Forelimb muscle (tissue), 1 donor: ENCODE measurements at places on chromosomes 11 and 22. TPM values are rescaled to one million over a fixed set of nuclear protein-coding genes. Genes with fewer than 3 reads are reported as not detected.

The RFPL2 gene
- 0.16 TPM for polyA plus RNA-seq

The CCDC15 gene
- 3.0 TPM for polyA plus RNA-seq

The SPON1 gene
- polyA plus RNA-seq = 18.9 TPM

The WNT11 gene
- polyA plus RNA-seq = 16.6 TPM

The GAB4 gene
- polyA plus RNA-seq = not detected

The SCARF2 gene
- 13.1 TPM for polyA plus RNA-seq

The CYB5R2 gene
- polyA plus RNA-seq = 8.1 TPM

The FZD4 gene
- 26.2 TPM for polyA plus RNA-seq

The OR52H1 gene
- polyA plus RNA-seq = not detected

The GPHA2 gene
- polyA plus RNA-seq = 0.35 TPM

The NRXN2 gene
- polyA plus RNA-seq = 24.5 TPM

The DUSP8 gene
- 37.3 TPM for polyA plus RNA-seq

The OR2AG2 gene
- not detected for polyA plus RNA-seq

The IL10RA gene
- polyA plus RNA-seq = 3.8 TPM

The TRMU gene
- 28.9 TPM for polyA plus RNA-seq

The GGTLC2 gene
- not detected for polyA plus RNA-seq

The CPT1B gene
- polyA plus RNA-seq = 47.0 TPM

The APOL1 gene
- 4.3 TPM for polyA plus RNA-seq

The UPK3A gene
- not detected for polyA plus RNA-seq

The TUBA8 gene
- polyA plus RNA-seq = 25.1 TPM

The ANO1 gene
- 6.3 TPM for polyA plus RNA-seq

The ASCL2 gene
- 0.10 TPM for polyA plus RNA-seq

The ABCC8 gene
- 1.8 TPM for polyA plus RNA-seq

The TRPM5 gene
- polyA plus RNA-seq = 0.04 TPM

The FXYD6 gene
- polyA plus RNA-seq = 192 TPM

The MMP3 gene
- not detected for polyA plus RNA-seq

The TRAPPC4 gene
- 41.5 TPM for polyA plus RNA-seq

The CACNA1I gene
- polyA plus RNA-seq = 0.10 TPM

The RNH1 gene
- 85.0 TPM for polyA plus RNA-seq

The P2RY2 gene
- polyA plus RNA-seq = 2.0 TPM
